ENCODE measurements at places on chromosomes 5 and 9.

DNA sequence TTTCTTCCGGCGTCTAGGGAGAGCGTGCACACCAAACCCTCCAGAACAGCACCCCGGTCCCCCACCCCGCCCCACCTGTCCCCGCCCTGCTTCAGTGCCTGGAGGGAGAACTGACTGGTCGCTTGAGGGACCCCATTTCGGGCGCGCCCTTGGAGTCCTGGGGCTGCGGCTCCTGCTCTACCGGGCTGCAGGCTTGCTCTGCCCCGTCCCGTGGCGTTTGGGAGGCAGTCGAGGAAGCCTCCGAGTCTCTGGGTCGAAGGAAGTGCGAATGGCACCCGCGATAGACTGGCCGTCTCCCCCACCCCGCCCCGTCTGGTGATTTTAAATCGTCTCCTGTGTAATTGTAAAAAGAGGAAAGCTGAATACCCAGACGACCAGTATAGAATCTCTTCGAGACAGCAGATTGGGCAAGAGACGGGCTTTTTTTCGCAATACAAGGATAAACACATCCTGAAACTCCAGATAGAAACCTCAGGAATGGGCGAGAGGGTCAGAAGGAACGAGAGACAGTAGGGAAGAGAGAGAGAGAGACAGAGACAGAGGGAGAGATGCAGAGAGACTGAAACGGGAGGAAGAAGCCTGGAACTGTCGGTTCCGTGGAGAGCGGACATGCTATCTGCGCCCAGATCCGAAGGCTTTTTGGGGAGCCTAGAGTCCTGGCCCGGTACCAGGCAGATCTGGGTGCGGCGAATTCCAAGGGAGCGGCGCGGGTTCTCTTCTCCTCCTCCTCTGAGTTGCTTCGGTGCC lies 9.9 kb downstream of the PRDM6 start:
- no peak for DNase-seq

- no peak for DNase-seq
Observed at GRCh38 chr9:137273611-137274320, 3.8 kb upstream of the TOR4A start.

DNA sequence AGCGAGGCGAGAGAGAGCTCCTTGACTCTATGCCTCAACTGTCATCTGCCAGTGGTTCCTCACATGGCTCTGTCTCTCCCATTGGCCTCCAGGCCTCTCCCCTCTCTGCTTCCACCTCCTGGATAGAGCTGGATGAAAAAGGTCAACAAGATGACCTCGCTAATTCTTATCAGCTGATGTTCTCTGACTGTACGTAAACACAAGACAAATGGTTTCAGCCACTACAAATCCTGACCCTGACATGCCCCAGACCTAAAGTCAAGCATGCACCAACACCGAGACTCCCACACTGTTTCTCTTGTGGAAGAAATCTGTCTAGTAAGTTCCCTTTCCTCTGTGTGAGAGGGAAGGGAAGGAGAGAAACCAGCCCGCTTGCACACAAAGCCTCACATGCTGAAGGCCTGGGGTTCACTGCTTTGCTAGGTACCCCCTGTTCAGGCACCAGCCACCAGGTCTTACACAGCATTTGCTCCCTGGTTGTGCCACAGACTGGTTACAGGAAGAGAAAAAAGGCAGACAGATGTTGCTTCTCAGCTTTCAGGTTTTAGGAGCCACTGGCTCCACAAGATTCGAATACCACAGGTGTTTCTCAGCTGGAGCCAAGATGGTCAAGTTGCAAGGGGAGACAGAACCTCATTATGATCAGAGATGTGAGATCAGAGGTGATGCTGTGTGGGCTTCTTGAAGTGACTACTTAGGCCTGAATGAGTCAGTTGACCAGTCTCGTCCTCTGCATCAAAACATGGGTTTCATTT lies 592.5 kb downstream of the CCDC171 start:
- DNase-seq: no peak

DNA sequence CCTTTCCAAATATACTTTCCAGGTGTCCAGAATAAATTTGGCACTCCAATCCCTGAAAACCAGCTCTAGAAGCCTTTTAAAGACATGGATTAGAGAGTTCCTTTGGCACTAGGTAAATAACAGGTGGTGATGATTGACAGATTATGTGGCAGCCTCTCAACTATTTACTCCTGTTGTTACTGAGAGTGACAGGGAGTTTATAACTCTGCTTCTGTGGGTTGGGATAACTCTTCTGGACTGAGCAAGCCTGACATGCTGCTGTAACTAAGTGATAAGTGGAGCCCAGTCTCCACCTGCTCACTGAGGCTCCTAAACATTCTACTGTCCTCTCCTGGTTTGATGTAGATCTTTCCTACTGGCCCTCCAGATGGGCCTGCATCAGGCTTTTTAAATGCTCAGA lies 693.2 kb upstream of the FTMT start:
- no peak for DNase-seq

DNA sequence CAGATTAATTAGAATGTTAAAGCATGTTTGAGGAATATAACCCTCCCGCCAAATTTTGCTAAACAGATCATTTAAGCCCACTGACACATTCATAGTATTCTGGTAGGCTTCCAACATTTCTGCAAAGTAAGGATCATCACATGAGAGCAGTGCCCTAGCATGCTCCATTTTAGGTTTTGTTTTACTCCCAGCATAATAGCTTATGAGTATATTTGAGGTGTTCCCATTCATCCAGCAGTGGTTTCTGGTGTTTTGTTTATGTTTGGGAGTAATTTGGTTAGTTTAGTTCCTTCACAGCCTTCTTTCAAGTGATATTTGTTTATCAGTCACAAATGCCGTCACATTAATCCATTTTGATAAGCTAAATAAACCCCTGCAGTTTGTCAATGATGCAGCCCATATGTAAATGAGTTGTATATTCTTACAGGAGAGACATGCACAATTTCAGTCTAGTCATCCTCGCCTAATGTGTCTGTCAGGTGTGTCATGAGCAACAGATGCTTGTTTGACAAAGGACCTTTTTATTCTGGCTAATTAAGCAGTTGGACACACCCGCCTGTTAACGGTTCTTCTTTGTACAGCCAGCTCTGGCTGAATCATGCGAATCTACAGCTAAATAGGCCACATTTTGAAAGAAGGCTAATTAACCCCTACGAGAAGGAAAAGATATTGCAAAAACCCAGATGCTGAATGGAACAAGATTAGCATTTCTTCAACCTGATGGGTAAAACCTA lies 124.4 kb downstream of the RFX3 start:
- no peak for DNase-seq

DNA sequence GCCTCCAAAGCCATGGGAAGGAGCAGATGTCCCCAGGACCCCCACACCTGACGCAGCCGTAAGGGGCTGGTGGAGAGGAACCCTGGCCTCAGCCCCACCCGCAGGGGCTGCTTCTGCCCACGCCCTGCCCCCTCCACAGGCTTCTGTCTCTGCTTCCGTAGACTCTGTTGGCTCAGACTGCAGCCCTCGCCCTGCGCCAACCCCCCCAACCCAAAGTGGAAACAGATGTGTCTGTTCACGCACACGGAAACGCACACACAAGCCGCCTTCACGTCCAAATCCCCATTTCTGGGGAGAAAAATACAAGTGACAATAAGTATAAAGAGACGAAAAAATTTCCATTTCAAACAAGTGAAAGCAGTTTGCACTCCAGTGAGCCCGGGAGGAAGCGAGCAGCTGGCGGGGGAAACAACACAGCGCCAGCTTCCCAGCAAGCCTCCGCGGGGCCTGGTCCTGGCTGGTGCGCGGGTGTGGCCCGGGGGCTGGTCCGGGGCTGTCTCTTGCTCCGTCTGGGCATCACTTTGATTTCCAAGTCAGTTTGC lies 32.6 kb upstream of the RXRA start:
- DNase-seq: no peak

GRCh38 chr9:30995956-30996738 lies 1388.3 kb upstream of the ACO1 start:
- no peak for DNase-seq

- DNase-seq: no peak
Observed at GRCh38 chr5:175765858-175766257, 105.5 kb upstream of the CPLX2 start.

- no peak for DNase-seq
Observed at GRCh38 chr9:117827456-117827855, 123.3 kb downstream of the TLR4 start.

DNA sequence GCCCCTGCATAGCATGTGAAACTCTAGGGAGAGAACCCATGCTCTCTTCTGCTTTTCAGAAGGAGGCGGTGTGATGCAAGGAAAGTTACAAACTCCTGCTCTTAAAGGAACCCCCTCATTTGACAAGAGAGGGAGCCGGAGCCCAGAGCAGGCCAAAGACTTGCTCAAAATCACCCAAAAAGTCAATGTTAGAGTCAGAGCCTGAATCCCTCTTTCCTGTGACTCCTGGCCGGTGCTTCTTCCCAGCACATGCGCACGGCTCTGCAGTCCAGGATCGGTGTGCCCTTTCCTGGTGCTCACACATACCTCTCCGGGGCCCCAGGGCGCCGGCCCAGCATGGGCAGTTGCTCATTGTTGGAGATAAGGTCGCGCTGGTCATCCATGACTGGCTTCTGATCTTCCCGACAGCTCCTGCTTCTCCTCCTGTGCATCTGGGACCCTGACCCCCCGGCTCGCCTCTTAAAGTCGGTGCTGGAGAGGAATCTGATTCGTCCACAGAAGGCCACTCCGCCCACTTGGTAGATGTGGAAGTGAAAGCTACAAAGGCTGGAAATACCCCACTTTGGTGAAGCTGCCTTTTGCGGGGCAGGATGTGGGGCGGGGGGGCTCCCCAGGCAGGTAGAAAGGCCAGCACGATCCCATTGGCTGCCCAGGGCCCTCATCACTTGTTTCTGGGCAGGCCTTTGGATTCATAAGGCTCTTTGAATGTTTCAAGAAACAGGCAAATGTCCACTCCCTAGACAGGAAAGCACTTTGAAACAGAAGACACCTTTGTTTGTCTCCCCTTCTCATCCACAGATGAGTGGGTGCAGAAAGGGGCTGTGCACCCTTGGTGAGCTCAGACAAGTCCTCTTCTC lies at the start of gene CD74:
Gene CD74 (minus strand): TSS at position 592 of the 857 bp plus-strand sequence. CDS start 161 bp downstream, at position 431.
- peak; percentile 72 for DNase-seq

- DNase-seq: no peak
Observed at GRCh38 chr5:169701910-169702451, 64.9 kb downstream of the DOCK2 start.

DNA sequence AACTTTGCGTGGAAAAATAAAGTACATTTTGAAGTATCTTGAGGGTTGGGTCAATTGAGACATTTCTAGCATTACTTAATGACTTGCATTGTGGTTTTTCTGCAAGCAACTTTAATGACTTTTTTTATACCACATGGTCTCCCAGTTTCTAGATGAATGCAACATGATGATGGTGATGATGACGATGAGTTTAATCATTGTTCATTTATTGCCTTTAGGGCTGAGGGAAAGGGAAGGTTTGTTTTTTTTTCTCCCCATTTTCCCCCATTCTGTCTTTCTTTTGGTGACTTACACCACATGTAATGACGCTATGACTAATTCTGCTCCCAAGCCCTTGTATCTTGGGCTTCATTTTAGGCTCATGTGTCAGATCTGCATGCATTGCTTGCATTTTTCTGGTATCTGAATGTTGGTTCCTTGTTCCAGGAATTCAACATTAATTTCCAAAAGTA lies 57.7 kb upstream of the NXNL2 start:
- DNase-seq: no peak

- no peak for DNase-seq
Observed at GRCh38 chr5:56088967-56089829, 94.4 kb upstream of the IL6ST start.

- DNase-seq: no peak
Observed at GRCh38 chr9:36551129-36551528, 21.6 kb upstream of the MELK start.

GRCh38 chr9:125276771-125277170 lies 15.1 kb downstream of the GAPVD1 start:
- DNase-seq: no peak

DNA sequence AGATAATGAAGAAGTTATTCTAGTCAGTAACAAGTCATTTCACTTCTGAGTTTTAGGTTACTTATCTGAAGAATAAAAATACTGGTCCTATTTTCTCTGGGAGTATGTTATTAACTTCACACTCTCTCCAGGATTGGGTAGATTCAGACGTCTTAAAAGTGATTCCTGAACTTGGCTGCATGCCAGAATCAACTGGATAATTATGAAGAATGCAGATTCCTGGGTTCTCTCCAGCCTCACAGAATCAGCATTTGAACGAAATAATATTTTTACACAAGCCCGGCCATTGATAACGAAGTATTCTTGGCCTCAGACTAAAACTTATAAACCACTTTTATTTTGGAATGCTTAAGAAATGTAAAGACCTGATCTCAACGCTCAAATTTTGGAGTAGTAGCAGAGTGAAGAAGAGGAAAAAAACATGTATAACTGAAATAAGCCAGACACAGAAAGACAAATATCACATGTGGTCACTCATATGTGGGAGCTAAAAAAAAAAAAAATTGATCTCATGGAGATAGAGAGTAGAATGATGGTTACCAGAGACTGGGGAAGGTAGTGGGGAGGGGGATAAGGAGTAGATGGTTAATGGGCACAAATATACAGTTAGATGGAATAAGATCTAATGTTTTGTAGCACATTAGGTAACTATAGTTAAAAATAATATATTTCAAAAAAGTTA lies 507.3 kb downstream of the ISL1 start:
- no peak for DNase-seq

DNA sequence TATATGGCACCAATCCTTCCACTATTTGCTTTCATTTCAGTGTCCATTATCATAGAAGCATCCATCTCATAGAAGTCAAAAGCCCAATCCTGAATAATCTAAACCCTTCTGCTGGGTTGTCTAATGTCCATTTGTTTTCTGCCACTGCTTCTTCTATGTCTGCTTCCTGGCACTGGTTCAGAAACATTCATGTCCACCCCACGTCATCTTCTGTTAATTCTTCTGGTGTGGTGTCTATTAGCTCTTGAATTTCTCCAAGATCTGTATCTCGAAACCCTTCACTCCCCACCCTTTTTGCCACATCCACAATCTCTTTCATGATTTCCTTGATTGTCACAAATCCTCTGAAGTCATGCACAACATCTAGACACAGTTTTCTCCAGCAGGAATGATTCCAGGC lies 23.2 kb upstream of the GOLGA1 start:
- no peak for DNase-seq

GRCh38 chr5:1225081-1225480 lies at the start of gene SLC6A18:
TSS of gene SLC6A18 (plus strand) at chr5:1225381. CDS start at chr5:1225478, 97 bp downstream.
- DNase-seq: no peak

GRCh38 chr5:61139094-61139873 lies 23.0 kb downstream of the SMIM15 start:
- DNase-seq: no peak

DNA sequence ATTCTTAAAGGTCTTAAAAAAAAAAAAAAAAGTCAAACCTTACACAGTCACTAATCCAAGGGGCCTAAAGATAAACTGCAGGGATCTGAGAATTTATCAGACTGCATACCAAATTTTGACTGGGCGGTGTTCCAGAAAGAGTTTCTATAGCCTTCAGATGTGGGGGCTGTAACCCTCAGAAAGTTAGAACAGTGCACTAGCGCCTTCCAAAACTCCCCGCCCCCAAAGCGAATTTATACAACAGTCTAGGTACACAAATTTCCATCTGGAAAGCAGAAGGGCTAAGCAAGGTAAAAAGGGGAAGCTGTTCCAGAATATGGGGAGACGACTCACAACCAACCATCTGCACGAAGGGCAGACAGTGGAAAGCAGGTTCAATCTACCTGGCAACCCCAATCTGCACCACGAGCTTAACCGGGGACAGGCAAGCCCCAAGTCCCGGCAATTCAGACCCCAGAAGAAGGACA lies 813 bp downstream of the ERMP1 start:
- DNase-seq: no peak

Data from mesothelial cell of epicardium (in vitro differentiated cells).